Activated B cell treated with CpG ODN at 0.5 μM for 24 hours (primary cell): ENCODE measurements at places on chromosomes 5 and 9.

DNA sequence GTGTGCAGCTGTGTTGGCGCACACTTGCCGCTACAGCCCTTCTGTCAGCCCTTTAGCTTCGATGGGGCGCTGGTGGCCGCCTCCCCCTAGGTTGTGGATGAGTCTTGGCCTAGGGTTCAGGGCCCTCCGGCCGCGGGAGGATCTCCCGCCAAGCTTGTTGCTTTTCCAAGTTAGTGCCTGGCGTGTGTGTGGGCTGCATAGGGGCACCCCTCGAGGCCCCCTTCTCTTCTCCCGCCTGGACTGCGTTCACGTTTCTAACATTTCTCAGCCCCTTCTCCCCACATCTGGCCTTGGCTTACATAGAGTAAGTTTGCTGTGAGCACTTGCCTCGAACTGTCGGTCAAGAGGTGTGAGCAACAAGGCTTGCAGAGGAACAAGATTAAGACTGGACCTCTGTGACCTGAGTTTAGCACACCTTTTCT lies 413 bp upstream of the OXCT1 start:
- no peak for DNase-seq

- DNase-seq = no peak
Measured at GRCh38 chr9:131815970-131816873, 76.3 kb upstream of the RAPGEF1 start.

DNA sequence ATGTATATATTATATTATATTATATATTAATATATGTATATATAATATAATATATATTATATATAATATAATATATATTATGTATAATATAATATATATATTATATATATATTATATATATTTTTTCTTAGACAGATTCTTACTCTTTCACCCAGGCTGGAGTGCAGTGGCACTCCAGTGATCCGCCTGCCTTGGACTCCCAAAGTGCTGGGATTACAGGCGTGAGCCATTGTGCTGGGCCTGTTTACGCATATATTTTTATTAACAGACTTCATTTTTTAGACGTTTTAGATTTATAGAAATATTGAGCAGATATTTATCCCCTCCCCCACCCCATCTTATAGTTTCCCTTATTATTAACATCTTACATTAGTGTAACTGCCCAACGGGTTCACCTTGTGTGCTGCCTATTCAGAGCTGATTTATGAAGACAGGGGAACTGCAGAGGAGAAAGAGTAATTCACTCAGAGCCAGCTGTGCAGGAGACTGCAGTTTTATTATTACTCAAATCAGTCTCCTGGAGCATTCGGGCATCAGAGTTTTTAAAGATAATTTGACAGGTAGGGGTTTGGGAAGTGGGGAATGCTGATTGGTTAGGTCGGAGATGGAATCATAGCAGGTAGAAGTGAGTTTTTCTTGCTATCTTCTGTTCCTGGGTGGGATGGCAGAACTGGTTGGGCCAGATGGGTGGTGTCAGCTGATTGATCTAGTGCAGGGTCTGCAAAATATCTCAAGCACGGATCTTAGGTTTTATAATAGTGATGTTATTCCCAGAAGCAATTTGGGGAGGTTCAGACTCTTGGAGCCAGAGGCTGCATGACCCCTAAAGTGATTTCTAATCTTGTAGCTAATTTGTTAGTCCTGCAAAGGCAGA lies 93.4 kb downstream of the UNC13B start:
- no peak for DNase-seq

GRCh38 chr9:109382182-109382581 lies 61.3 kb upstream of the EPB41L4B start:
- no peak for DNase-seq

GRCh38 chr5:80083101-80083890 lies 48.1 kb downstream of the THBS4 start:
- DNase-seq = no peak

DNA sequence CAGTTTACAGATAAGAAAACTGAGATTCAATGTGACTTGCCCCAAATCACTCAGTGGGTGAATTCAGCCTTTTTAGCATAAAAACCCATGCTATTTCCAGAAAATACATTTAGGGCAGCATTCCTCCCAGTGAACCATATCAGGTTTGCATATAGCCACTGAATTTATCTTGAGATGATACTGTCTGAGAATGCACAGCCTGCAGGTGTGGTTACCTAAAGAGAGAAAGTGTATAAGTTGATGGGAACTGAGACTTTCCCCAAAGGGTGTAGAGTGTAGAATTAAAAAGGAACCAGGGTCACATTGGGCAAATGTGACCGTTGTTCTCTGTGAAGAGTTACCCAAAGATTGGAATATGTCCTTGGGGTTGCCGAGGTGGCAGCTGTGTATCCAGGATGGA lies 100.0 kb upstream of the PIK3R1 start:
- no peak for DNase-seq

GRCh38 chr9:109251080-109251775 lies 69.6 kb downstream of the EPB41L4B start:
- no peak for DNase-seq

GRCh38 chr5:168047669-168048111 lies 243.8 kb upstream of the WWC1 start:
- no peak for DNase-seq

- no peak for DNase-seq
Measured at GRCh38 chr9:111969061-111969460, 72.4 kb downstream of the UGCG start.

DNA sequence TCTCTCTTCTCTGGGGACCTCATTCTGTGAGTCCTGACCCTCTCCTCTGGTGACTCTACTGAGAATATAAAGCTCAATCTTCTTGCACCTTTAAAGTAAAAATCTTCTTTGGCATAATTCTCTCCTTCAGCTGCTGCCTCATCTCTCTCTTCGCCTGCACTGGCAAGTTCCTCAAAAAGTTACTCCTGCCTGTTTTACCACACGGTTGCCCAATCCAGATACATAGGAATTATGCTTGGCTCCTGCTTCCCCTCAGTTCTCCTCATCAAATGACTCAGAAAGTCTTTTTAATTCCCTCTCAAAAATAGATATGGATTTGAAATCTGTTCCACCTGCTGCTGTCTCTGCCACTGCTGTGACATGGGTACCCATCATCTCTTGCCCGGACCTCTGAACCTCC lies 14.4 kb upstream of the HRCT1 start:
- no peak for DNase-seq

GRCh38 chr9:91516777-91517176 lies 93.1 kb upstream of the NFIL3 start:
- no peak for DNase-seq

- DNase-seq = peak; percentile 43
Measured at GRCh38 chr5:74640954-74641734, 616 bp upstream of the ENC1 start.

- no peak for DNase-seq
Measured at GRCh38 chr5:1942158-1942557, 59.4 kb upstream of the IRX4 start.

- DNase-seq = no peak
Measured at GRCh38 chr5:66561256-66561990, 34.8 kb upstream of the MAST4 start.

DNA sequence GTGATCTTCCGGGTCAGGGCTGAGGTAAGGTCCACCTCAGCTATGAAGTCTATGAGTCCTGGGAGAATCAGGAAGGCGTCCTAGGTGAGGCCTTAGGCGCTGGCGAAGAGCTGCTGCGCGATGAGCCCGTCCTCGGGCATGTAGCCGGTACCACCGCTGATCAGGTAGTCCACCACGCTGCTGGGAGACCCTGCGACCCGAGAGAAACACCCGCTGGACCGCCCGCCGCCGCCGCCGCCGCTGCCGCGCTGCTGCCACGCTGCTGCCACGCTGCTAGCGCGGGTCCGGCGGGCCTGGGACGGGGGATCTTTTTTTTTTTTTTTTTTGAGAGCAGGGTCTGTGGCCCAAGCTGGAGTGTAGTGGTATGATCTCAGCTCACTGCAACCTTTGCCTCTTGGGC lies 8.0 kb upstream of the DCAF12 start:
- DNase-seq = no peak

GRCh38 chr5:123455640-123456039 lies 32.4 kb upstream of the CEP120 start:
- DNase-seq = no peak

DNA sequence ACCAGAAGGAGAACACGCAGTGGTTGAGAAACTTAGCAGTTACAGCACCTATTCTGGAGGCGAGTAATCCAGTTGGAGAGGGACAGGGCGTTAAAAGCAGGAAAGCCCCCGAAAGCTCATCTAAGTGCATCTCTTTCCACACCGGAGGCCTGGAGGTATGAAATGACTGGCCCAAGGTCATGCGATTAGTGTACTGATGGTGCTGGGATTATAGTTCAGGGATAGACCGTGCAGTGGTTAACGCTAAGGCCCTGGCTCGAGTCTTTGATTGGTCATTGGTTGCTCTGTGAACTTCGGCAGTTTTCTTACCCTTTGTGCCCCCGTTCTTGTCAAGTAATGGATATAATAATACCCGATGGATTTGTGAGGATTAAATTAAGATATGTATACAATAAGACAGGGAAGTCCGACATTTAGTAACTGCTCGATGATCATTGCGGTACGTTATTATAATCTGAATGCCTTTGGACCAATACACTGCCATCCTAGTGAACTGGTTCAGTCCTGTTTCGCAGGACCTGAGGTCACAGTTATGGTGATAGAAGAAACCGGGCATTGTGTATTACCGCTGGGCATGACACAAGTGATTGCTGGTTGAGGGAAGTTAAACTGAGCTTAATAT lies 960 bp downstream of the CANX start:
- no peak for DNase-seq

GRCh38 chr9:78903581-78903980 lies 606.7 kb downstream of the PSAT1 start:
- DNase-seq = no peak

DNA sequence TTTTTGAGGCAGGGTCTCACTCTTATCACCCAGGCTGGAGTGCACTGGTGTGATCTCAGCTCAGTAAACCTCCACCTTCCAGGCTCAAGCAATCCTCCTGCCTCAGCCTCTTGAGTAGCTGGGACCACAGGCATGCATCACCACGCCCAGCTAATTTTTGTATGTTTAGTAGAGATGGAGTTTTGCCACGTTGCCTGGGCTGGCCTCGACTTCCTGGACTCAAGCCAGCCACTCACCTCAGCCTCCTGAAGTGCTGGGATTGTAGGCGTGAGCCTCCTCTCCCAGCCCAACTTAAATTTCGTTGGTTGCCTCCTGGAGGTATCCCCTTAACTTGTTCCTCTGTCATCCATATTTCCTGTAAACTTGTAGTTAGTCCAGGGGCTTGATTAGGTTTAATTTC lies 47.2 kb downstream of the RAB24 start:
- DNase-seq = no peak

DNA sequence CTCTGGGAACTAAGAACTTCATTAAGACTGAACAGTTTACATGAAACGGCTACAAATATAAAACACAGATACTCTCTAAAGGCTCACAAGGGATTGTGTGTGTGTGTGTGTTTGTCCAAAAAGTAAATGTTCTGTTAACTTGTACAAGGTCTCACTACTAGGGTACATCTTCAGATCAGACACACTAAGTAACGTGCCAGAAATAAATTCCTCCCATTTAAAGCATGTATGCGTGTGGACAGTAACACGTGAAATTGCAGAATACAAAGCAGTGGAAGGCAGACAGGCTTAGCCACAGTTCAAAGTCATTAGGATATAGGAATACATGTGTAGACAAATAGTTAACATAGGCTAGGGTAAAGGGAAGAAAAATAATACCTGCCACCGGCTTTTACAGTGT lies 1.8 kb downstream of the BNC2 start:
- DNase-seq = no peak

DNA sequence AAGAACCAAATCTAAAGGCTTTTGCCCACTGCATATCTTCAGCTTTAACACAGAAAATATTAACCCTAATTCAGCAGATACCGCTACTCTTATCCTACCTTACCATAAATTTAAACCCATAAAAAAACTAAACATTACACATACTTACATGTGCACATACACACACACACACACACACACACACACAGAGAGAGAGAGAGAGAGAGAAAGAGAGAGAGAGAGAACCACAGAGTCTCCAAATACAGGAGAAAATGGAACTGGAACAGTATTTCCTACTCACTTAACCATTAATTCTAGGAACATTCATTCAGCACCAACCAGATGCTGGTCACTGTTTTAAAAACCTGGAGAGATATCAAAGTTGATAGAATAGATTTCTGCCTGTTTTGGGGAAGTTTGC lies 53.7 kb downstream of the EFNA5 start:
- DNase-seq = no peak

DNA sequence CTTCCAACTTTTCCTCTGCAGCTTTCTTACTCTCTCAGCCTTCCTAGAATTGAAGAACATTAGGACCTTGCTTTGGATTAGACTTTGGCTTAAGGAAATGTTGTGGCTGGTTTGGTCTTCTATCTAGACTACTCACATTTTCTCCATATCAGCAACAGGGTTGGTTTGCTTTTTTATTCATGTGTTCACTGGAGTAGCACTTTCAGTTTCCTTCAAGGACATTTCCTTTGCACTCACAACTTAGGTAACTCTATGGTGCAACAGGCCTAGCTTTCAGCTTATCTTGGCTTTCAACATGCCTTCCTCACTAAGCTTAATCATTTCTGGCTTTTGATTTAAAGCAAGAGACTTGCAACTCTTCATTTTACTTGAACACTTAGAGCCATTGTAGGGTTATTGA lies 153.1 kb downstream of the CCDC192 start:
- DNase-seq = no peak

DNA sequence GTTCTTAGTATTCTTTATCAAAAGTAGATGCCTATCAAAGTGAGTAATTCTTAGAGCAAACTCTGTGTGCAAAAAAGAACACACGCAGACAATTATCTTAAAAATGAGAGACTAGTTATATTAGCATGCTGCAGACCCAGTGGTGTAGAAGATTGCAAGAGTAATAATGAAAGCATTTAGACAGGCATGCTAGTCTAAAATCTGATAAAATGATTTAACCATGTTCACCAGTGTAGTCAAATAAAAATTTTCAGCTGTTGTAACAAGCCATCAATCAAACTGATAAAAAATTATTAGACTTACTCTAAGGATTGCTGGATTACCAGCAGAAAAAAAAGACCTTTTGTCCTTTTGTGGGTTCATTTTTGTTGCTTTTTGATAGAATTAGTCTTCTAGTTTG lies 241.9 kb upstream of the TLE4 start:
- no peak for DNase-seq
